Cortex of kidney (tissue), 1 donor: ENCODE measurements at places on chromosomes 5 and 9.

- DNase-seq: no peak
Measured at GRCh38 chr5:140546851-140547507, 483 bp upstream of the EIF4EBP3 start.

DNA sequence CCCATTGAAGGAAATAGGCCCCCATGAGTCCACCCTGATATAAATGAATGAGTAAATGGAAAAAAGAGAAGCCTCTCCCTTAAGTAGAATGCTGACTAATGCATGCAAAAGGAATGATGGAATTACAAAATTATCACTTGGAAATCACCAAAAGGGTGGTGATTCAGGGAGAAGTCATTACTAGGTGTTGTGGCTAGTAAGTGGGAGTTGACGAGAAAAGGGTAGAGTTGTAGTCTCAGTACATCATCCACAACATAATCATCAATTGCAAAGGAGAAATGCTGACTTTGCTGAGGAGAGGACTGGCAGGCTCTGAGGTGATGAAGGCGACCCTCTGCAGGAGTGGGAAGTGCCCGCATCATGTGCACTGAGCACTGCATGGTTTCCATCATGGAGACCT lies 201.5 kb upstream of the S1PR3 start:
- no peak for DNase-seq

- DNase-seq: no peak
Measured at GRCh38 chr9:116596646-116597045, 90.5 kb upstream of the TRIM32 start.

DNA sequence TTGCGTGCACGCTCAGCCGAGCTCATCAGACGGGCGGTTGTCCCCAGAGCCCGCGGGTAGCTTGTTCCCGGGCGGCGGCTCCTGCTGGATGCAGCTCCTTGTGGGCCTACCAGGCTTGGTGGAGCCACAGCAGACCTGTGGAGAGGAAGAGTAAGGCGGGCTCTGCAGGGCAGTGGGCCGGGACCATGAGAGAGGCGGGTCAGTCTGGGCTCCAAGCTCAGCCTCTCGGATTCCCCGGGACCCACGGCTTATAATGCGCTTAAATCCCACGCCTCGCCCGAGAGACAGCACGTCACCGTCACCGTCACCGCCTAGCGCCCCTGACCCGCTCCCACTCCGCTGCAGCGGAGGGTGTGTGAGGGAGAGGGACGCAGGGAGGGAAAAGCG lies 1.9 kb upstream of the ANKRD18A start:
- DNase-seq: no peak
